ENCODE measurements at places on chromosomes 1 and 21.

DNA sequence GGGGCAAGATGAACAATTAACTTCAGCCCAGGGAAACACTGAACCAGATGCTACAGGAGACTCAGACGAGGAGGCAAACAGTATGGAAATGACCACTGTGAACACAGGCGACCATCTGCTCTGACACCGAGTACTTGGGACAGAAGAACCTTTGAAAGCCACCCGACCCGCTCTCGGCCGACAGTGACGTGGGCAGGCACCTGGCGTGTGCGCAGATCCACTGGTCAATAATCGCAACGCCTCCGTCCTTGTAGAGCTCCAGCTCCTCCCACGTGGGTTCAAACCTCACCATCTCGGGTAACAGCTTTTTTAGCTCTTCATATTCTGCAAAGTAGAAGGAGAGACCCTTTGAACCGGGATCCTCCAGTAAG lies 20.3 kb downstream of the POFUT2 start:
- no peak for DNase-seq

GRCh38 chr1:95278173-95279006 lies 44.4 kb downstream of the RWDD3 start:
- no peak for DNase-seq

- DNase-seq: no peak
Observed at GRCh38 chr1:158089925-158090637, 90.6 kb upstream of the CD1D start.

- DNase-seq: no peak
Observed at GRCh38 chr1:48182439-48182838, 40.1 kb upstream of the SLC5A9 start.

- DNase-seq: peak; percentile 91
Observed at GRCh38 chr1:23727362-23727811, 15.9 kb upstream of the ELOA start.

DNA sequence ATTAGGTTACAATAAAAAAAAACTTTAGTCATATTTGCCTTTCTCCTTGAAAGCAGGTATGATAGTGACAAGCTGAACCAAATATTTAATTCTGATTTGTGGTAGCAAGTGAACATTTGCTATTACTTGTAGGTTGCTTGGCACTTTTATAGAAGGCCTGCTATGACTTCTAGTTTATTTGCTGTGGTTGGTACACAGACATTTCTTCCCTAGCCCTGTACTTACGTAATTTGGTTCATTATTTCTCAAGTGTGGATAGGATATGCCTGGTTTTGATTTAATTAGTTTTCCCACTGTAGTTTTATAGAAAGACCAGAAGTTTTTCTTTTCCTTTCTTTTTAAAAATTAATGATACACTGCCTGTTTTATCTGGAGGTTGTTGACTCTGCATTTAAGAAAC lies 55.9 kb downstream of the PPP2R5A start:
- DNase-seq: no peak

DNA sequence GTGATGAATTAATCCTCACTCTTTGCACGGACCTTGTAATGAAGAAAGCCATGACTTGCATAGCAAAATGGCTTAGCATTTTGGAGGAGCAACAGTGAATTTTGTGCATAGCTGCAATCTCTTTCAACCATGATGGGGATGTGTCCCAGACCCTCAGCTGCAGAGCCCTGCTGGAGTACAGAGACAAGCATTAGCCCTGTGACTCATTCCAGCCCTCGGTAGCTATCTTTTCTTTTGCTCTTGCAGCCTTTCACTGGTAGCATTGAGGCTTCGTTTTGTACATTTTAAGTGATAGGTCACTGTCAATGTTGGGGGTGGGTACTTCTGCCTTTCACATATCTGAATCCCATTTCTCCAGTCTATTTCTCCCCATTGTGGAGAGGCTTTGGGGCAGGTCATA lies 58.4 kb downstream of the SLC35F3 start:
- DNase-seq: no peak

DNA sequence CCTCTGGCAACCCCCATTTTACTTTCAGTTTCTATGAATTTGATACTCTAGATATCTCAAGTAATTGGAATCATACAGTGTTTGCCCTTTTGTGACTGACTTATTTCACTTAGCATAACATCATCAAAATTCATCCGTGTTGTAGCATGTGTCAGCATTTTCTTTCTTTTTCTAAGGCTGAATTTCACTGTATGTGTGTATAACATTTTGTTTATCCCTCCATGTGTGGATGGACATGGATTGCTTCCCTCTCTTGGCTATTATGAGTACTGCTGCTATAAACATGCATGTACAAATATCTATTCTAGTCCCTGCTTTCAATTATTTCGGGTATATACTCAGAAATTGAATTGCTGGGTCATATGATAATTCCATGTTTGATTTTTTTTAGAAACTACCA lies 97.3 kb downstream of the MAP3K21 start:
- no peak for DNase-seq

- no peak for DNase-seq
Observed at GRCh38 chr1:56034222-56034621, 545.1 kb downstream of the PLPP3 start.

DNA sequence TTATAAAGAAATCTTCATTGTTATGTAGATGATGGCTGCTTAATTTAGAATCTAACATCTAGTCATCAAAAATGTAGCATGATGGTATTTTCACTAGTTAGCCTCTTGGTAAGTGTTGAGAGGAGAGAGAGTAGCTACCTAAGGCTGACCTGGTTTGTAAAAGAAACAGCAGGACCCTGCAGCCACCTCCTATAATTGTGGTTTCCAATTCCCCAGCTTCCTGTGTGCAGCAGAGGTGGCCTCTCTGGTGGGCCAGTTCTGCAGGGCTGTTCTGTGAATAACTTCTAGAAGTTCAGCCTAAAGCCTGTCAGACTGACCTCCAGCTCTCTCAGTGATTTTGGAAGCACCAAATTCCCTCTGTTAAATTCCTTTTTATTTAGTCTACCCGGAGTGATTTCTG lies 246.4 kb upstream of the LRRC7 start:
- DNase-seq: no peak

GRCh38 chr1:226665505-226666163 lies 73.4 kb downstream of the ITPKB start:
- no peak for DNase-seq

DNA sequence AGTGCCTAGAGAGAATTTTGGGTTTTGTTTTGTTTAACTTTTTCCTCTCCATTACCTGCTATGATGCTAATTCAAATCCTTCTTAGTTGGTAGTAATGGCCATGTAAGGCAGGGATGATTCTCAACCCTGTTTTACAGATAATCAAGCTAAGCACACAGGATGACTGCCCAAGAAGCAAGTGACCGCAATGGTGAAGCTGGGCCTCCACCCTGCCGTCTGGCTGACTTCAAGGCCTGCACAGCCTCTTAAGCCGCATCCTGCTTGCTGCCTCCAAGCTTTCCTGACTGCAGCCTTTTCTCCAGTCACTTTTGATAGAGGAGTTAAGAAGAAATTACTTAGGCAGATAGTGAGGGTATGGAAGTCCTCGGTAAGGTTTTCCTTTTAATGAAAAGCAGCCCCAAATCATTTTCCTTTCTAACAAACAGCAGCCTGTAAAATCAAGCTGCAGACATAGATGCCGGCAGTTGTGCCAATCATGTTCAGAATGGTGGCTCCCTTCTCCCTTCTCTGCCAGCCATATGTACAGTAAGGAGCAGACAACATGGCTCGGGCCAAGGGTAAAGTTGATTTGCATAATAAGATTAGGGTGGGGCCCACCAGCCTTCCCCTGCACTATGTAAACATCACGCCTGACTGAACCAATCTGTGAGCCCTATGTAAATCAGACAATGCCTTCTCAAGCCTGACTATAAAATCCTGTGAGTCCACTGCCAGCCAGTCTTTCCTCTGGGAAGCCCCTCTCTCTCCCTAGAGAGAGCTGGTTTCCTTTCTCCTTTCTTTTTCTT lies 8.8 kb upstream of the CTBS start:
- no peak for DNase-seq

- no peak for DNase-seq
Observed at GRCh38 chr21:37615962-37616361, 249.4 kb downstream of the DYRK1A start.

GRCh38 chr1:55117941-55118340 lies 78.6 kb downstream of the PCSK9 start:
- DNase-seq: peak; percentile 30

DNA sequence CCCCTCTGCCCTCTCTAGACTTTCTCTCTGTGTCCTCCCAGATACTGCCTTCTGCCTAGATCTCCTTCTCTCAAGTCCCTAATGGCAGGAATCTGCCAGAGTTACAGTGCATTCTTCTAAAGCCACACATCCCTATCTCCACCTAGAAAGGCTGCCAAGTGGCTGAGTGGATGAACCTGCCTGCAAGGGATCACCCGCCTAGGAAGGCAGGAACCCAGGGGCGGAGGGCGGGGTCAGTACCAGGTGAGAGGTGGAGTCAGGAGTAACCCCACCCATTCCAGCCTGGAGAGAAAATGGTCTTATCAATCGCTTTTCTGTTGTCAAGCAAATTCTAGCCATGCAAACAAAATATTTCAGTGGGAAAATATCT lies 60.8 kb downstream of the BCAR3 start:
- no peak for DNase-seq

DNA sequence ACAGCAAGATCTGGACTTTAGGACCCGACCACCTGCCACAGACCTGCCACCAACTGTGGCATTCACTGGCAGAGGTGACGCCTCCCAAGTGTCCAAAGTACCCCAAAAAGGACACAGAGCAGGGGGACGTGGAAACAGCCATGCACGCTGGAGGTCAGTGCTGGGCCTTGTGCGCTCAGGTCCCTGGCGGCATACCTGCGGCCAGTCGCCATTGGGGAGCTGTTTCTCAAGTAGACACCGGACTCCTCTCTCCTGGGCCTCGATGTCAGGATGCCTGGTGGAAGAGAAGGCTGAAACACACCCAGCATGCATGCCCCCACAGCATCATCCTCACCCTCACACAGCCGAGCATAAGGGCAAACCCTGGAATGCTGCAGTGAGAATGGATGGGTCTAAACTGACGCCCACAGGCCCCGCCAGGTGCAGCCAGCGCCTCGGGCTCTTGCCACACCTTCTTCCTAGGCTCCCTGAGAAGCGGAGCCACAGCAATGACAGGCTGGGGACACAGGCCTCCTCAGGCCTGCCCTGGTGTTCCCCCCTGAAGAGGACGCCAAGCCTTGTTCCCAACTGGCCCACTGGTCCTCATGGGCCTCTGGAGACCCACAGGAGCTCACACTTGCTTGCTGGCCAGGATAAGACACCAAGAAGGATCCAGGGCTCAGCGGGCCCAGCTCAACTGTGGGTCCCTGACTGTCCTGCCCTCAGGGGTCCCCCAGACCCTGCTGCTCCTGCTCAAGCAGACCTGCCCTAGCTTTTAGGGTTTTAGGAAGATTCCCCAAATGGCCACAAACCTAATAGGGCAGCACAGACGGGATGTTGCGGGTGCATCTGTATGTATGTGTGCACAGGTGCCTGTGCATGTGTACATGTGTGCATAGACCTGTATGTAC lies 7.7 kb upstream of the SPATC1L start:
- no peak for DNase-seq

- no peak for DNase-seq
Observed at GRCh38 chr1:23344987-23345472, 946 bp upstream of the HNRNPR start.

- DNase-seq: peak; percentile 73
Observed at GRCh38 chr1:10389271-10389973, 9.4 kb upstream of the PGD start.

DNA sequence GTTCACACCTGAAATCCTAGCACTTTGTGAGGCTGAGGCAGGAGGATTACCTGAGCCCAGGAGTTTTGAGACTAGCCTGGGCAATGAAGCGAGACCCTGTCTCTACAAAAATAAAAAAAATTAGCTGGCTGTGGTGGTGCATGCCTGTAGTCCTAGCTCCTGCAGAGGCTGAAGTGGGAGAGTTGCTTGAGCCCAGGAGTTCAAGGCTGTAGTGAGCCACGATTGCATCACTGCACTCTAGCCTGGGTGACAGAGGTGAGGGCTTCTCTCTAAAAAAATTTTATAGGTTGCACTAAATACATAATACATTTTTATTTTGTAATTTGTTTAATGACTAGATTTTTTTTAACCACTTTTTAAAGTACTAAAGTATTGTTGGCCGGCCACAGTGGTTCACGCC lies 6.1 kb downstream of the PARK7 start:
- no peak for DNase-seq

DNA sequence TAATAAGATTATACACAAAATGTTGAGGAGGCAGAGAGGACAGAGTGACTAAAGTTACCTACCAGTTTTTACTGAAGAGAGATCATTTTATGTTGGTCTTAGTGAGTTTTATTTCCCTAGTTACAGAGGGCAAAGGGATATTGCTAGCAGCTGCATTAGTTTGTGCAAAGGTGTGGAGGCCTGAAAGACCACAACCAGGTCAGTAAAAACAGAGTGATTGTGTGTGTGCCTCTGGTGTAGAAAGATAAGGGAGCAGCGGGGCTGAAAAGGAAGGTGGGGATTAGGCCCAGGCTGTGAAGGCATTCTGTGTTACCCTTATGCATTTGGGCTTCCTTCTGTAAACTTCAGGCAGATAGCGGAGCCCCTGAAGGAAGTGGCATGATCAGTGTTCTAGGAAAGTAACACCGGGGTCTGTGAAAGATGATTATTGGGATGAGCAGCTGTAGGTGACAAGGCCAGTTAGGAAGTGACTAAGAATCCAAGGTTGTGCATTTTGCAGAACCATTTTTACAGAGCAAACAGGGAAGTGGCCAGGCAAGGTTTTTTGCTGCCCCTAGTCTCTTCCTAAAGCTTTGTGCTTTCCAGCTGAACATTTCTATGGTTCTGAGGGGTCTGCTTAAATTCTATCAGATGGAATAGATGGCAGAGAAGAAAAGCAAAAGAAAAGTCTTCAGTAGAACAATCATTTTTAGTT lies 3.7 kb downstream of the GADD45A start:
- peak; percentile 59 for DNase-seq

DNA sequence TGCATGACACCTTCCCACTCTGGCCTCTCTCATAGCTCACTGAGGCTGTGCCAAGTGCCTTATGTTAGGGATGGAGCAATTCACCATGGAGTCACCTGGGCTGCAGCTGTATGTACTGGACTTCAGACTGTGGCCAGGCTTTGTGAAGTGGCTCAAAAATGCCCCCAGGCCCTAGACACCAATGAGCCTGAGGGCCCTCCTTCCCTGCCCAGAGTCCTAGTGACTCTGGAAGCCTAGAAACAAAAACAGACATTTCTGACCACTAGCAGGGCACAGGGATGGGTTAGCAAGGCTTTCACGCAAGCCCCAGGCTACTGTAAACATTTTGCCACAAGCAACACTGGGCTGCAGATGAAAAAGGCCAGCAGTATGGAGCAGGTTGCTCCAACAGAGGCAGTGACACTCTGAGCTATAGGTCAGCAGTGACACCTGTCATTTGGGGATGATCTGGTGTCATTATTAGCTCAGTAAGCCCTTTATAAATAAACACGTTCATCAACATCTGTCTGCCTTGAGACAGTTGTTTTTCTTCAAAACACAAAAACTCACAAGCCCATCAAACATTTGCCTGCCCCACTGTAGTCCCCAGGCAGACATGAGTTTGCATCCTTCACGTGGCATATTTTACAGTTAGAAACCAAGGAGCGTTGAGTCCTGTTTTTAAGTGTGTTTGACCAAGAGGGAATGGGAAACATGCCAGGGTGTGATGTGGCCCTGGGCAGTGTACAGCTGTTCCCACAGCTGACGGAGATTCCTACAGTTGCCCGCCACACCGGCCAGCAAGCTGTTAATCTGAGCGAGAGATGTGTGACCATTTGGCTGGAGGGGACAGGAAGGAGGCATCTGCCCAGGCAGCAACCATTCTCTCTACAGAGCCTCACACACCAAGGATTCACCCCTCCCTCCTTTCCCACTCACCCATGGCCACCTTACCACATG lies 66.8 kb downstream of the KCNN3 start:
- no peak for DNase-seq
